Cardiac muscle cell (in vitro differentiated cells and primary cell): ENCODE measurements at places on chromosomes 16 and 17. TPM values are rescaled to one million over a fixed set of nuclear protein-coding genes. Genes with fewer than 3 reads are reported as not detected.

DNA sequence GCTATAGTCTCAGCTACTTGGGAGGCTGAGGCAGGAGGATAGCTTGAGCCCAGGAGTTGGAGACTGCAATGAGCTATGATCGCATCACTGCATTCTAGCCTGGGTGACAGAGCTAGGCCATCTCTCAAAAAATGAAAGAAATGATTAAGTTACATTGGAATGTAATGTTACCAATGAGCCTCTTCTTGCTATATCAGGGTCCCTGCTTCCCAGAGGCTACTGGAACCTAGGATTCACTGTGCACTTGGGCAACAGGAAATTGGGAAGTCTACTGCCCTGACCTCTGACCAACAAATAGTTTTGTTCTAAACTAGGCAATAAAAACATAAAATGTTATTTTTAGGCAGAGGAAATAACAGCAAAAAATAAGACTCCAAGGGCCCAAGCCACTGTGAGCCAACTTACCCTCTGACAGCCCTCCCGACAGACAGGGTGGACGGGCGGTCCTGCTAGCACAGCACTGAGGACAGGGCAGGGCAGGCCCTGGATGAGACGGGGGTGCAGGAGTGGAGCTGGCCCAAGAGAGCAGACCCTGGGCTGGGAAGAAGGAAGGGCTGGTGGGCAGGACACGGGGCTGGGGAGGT, 27.5 kb downstream of the NSMCE1 start:
- H3K4me3 ChIP-seq = no peak overlapping the region
- no peaks in the 10 kb centered on the region for H3K27me3 ChIP-seq
- H3K4me1 ChIP-seq = peaks cover 27% of the 10 kb centered on the region
- H3K36me3 ChIP-seq = no peaks in the 10 kb centered on the region
- H3K27ac ChIP-seq = no peak overlapping the region

- H3K27me3 ChIP-seq = no peaks in the 10 kb centered on the region
- H3K27ac ChIP-seq = peak overlapping the region; percentile 64
- H3K36me3 ChIP-seq = peaks cover 28% of the 10 kb centered on the region
- no peak overlapping the region for H3K4me3 ChIP-seq
- peaks cover 27% of the 10 kb centered on the region for H3K4me1 ChIP-seq
Observed at GRCh38 chr17:29124135-29124924, 55.9 kb downstream of the MYO18A start.

CDK5R1 gene
- total RNA-seq = 1.7 and 3.5 TPM in 2 replicates

ERAL1 gene
- total RNA-seq = 32.3 and 44.3 TPM in 2 replicates

ACE gene
- total RNA-seq = 2.1 and 3.2 TPM in 2 replicates

TNFRSF17 gene
- total RNA-seq = not detected in 2 replicates
